Cardiac muscle cell (in vitro differentiated cells and primary cell): ENCODE measurements at places on chromosomes 4 and X. TPM values are rescaled to one million over a fixed set of nuclear protein-coding genes. Genes with fewer than 3 reads are reported as not detected.

The PCDH18 gene
- total RNA-seq = 6.6 and 9.8 TPM in 2 replicates

- no peak for DNase-seq
Observed at GRCh38 chrX:48960291-48960690, 2.9 kb upstream of the OTUD5 start.

GRCh38 chr4:10808591-10808990, 124.0 kb upstream of the CLNK start:
- DNase-seq = peak; percentile 79

The TKTL1 gene
- not detected in 2 replicates for total RNA-seq

- DNase-seq = no peak
Observed at GRCh38 chr4:174088795-174089194, 194.7 kb downstream of the FBXO8 start.

DNA sequence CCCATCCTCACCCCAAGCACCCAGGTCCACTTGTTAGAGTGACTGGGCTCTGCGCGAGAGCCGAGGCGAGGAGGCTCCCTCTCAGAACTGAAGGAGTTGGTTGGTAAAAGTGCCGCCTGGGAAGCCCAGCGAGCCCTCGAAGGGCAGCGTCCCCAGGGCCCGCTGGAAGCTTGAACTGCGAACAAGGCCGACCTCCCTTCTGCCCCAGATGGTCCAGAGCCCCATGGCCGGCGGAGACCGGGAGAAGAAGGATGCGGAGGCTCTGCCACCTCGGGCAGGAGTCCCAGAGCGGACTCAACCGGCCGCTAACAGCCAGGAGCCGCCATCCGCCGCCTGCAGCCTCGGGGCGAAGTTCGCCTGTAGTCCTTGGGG, 116.3 kb upstream of the TEX13C start:
- peak; percentile 18 for DNase-seq
